T-helper 17 cell (primary cell): ENCODE measurements at places on chromosomes 2 and 18.

GRCh38 chr18:46097431-46097800 lies 680 bp downstream of the ATP5F1A start:
- no peak for DNase-seq

- DNase-seq = no peak
Measured at GRCh38 chr2:85264471-85264870, 63.3 kb downstream of the TGOLN2 start.

DNA sequence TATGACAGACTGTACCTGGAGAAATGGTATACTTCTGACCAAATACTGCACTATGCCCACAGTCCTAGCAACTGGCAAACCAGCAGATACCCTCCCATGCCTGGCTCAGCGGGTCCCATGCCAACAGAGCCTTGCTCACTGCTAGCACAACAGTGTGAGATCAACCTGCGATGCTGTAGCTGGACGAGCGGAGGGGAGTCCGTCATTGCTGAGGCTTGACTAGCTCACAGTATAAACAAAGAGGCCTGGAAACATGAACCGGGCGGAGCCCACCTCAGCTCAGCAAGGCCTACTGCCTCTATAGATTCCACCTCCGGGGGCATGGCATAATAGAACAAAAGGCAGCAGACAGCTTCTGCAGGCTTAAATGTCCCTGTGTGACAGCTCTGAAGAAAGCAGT lies 93.2 kb upstream of the CAB39 start:
- DNase-seq = no peak

- DNase-seq = no peak
Measured at GRCh38 chr18:7822435-7823331, 255.6 kb downstream of the PTPRM start.

DNA sequence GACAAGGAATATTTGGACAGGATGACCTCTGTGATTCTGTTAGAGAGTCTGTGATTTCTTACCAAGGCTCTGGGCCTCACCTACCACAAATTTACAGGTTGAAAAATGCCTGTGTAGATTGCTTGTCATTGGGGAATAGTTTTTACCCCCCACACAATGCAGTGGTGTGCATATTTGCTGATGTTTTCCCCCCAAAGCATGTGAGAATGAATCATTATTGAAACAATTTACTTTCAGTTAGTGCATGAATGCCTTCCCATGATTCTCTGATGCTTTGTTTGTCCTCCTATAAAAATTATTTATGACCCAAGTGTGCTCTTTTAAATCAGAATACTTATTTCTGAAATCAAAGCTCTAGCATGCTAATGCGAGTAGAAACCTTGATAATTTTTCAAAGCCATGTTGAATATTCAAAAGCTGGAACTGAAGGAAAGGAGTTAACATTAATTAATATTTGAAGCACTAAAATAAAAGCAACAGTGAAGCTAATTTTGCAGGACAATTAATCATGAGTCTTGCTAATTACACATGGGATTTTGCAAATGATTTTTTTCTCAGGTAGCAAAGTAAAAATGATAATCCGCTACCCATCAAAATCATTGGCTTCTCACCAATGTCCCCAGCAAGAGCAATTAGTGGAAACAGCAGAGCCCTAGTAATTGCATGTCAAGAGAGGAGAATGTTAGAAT lies 361.2 kb upstream of the HNRNPA3 start:
- no peak for DNase-seq

DNA sequence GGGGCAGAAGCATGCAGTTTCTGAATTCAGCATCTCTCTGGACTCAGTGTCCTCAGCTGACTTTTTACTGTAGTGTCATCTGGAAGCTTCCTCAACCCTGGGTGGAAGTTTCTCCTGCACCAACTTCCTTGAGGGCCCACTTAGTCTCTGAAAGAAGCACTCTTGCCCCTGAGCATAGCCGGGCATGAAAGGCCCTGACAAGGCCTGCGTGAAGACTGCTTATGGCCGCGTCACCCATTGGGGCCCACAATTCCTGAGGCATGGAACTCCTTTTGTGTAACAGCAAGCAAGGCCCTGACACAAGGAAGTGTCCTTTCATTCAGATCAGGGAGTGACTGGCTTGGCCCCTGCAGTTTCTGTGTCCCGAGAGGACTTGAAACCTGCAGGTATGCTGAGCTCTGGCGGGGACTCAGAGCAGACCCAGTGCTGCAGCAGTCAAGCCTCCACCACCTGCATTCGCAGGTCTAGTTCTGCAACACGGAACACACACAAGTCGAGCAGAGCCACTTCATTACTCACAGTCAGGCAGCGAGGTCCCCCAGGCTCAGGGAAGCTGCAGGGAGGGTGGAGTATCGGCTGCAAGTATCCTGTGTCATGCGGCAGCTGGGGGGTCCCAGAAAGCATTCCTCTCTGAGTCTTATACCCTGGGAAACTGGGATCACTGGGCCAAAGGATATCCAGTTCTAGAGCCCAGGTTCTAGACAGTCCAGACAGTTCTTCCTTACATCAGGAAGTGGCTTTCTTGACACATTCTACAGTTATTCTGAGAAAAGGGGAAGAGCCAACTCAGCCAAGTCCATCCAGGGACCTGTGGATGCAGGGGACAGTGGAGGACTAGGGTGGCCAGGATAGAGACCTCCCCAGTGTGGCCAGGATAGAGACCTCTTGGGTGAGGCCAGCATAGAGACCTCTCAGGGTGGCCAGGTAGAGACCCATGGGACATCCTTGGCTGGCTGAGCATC lies 35.6 kb upstream of the PRLH start:
- DNase-seq = no peak

GRCh38 chr2:54514822-54515569 lies 58.9 kb downstream of the SPTBN1 start:
- DNase-seq = no peak

DNA sequence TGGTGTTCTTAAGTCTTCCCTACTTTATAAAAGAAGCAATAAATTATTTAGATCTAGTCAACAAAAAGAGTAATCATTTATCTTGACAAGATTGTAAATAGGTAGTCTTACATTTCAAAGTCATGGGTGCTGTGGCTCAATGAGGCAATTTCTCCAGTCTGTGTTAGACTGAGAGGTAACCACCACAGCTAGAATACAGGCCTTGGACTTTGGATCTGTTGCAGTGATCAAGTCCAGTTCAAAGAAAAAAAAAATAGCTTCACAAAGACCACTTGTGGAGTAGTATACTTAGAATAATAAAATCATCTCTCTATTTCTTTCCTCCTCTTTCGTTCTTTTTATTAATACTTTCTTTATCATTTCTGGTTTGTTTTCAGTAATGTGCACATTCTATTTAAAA lies 93.1 kb upstream of the FSIP2 start:
- no peak for DNase-seq

DNA sequence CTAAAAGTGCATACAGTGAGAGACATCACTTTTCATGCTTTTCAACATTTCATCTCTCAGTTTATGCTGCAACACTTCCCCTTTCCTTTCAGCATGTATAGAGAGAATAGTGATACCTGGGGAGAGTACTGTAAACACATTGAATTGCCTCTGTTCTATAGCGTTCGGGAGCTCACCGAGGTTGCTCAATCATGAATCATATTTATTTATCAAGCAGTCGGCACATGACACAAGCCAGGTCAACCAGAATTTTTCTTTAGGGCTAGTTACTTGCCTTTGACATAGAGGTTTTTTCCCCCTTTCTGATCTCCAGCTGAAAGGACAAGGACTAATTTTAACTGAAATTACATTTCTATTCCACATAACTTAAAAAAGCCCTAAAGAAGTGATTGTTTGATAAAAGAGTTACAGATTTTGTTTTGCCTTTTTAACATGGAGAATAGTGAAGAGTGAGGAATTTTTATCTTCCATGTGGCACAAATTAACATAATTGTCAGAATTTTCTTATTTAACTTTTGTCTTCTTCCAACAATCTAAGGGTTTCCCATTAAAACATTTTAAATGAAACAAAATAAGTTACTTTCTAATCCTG lies 690.9 kb upstream of the TMEFF2 start:
- no peak for DNase-seq

GRCh38 chr2:190717764-190718651 lies 69.1 kb downstream of the NAB1 start:
- DNase-seq = no peak

GRCh38 chr2:19114754-19115231 lies 243.6 kb downstream of the OSR1 start:
- no peak for DNase-seq

GRCh38 chr2:212619954-212620353 lies 81.4 kb upstream of the ERBB4 start:
- no peak for DNase-seq

GRCh38 chr2:118050386-118050785 lies 36.5 kb upstream of the CCDC93 start:
- DNase-seq = no peak

DNA sequence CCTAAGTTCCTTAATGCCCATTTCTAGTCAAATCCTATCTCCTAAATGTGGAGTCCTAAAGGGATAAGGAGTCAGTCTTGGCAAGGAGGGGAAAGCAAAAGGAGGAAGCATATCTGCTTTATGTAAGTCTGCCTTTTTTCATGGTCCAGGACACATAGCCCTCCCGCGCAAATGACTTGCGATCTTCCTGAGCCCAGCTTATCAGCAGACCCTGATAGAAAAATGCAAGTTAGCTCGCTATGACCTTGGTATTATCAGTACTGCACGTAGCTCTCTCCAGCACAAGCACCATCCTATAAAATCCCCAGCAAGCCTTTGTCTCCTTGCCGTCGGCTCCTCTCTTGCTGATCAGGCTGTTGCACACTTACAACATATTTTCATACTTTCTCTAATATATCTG lies 281.4 kb upstream of the KCNH7 start:
- DNase-seq = no peak

DNA sequence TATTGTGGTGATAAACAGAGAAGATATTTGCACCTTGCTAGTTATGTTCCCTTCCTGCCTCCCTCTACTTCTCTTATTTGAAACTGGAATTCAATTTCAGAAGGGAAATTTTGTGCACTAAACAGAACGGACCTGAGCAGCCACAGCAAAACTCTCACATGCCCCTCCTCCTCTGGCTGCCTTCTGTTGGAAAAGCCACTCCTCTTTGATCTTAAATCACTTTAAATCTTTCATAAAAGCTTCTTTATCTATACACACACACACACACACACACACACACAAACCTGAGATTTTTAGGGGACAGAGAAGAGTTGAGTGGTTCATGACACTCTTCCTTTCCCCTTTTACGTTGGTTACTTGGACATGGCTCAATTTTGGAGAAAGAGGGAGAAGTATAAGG lies 5.6 kb downstream of the TBR1 start:
- DNase-seq = no peak

- DNase-seq = no peak
Measured at GRCh38 chr2:37641582-37642171, 29.8 kb downstream of the CDC42EP3 start.

DNA sequence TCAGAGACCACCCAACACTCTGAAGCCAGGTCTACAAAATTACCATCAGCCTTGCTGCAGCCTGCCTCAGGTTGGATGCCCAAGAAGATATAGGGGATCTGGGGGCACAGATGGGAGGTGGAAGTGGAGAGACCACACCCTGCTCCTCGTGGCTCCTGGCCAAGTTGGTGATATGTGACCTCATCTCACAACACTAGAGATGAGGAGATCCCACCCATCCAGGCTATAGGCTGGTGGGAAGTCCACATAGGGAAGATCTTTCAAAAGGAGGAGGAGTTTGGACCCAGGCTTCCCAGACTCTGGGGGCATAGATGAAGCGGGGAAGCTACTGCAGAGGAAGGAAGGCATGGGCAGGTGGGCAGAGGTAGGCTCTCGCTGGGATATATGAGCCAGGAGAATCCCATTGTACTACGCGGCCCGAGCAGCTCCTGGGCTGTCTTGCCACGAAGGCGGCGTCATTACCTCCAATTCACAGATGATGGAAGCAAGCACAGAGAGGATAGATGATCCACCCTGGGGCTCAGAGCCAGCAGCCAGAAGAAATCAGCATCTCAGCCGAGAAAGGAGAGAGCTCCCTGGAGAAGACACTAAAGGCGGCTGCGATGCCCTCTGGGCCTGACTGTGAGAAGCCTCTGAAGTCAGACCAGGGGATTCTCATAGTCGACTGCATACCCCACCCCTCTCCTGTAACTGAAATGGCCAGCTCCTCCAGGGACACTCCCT lies 96.0 kb downstream of the RHOB start:
- DNase-seq = no peak
